ENCODE measurements at places on chromosomes 6 and 20.

GRCh38 chr20:5586720-5587119 lies 163.5 kb upstream of the SHLD1 start:
- no peak for DNase-seq

GRCh38 chr6:114581293-114581692 lies 238.5 kb upstream of the HS3ST5 start:
- DNase-seq, result no peak

DNA sequence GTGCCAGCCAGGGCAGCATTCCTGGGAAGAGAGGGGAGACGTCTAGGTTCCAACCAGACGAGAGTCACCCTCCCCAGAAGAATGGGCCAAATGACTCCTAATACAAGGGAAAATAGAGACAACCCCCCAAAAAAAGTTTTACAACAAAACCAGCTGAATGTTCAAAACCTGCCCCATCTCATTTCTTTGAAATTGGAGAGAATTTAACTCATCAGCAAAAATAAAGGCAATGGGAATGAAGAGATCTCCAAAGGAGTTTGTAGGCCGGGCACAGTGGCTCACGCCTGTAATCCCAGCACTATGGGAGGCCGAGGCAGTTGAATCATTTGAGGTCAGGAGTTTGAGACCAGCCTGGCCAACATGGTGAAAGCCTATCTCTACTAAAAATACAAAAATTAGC lies 9.7 kb upstream of the EMILIN3 start:
- no peak for DNase-seq

- peak; percentile 88 for DNase-seq
These were observed 19.1 kb downstream of the GABRR2 start for GRCh38 chr6:89295981-89296380.

- no peak for DNase-seq
These were observed 168.0 kb downstream of the HDGFL1 start for GRCh38 chr6:22737331-22737730.

- DNase-seq, result no peak
These were observed 158.4 kb downstream of the GPX5 start for GRCh38 chr6:28683945-28684538.

DNA sequence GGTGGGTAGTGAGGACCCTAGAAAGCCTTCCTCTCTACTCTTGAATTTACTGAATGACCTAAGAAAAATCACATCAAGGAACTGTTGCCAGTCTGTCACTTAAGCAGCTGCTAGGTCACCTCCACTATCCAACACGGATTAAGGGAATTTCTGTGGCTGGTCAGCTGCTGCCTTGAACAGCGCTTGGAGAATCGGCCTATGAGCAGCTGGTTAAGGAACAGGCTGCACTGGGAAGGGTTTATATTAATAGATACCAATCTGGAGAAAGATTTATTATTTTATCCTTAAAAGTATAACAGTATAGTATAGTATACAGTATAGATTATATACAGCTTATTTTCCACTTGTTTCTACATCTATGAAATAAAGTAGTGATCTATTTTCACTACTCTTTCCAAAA lies 6.5 kb downstream of the PTPRK start:
- DNase-seq, result no peak

DNA sequence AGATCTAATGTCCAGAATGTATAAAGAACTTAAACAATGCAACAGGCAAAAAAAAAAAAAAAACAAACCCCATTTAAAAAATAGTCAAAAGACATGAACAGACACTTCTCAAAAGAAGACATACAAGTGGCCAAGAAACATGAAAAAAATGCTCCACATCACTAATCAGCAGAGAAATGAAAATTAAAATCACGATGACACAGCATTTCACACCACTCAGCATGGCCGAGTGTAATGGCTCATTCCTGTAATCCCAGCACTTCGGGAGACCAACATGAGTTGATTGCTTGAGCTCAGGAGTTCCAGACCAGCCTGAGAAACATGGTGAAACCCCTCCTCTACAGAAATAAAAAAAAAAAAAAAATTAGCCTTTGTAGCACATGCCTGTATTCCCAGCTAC lies 701.4 kb upstream of the NRSN1 start:
- no peak for DNase-seq

DNA sequence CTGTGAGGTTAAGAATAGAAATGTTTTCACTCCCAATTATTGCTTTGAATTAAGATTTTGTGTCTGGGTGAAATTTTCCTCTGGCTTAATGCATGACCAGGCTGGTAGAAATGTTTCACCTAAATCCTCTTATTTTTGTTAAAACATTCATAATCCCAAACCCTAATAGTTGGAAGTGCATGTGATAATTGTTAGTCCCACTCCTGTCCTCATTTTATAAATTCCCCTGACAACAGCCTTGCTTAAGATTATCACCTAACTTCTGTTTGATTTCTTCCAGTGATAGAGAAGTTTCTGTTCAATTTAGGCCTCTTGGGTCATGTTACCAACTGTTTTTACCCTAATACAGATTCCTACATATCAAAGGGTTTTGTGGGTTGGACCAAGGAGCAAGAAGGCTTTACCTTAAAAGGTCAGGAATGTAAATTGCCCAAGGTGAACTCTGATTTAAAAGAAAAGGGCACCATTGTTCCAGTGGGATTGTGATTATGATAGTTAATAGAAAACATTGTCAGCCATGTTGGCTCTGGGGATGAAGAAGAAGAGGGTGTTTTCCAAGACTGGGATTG lies 158.7 kb upstream of the CENPW start:
- DNase-seq, result no peak

- DNase-seq, result no peak
These were observed 12.2 kb downstream of the MYLK4 start for GRCh38 chr6:2738373-2738979.

GRCh38 chr6:154430481-154430919 lies 73.9 kb upstream of the IPCEF1 start:
- no peak for DNase-seq

DNA sequence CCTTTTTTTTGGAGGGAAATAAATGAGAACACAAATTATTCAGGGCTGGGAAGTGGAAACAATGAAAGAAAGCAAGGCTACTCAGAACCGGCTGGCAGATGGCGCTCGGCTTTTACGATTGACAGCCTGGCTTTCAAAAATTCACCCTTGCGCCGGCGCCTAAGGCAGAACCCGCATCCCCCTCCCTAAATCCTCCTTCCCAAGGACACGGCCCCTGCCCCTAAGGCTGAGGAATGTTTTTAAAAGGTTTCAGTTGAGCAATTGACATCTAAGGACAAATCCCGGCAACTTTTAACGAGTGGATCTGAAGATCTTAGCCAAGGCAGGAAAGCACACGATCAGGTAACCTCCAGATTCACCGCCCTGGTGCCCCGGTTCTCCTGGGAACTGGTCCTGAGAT lies 16.3 kb downstream of the GNAS start:
- DNase-seq, result no peak

- no peak for DNase-seq
These were observed 15.5 kb upstream of the CLDN20 start for GRCh38 chr6:155248008-155249001.

DNA sequence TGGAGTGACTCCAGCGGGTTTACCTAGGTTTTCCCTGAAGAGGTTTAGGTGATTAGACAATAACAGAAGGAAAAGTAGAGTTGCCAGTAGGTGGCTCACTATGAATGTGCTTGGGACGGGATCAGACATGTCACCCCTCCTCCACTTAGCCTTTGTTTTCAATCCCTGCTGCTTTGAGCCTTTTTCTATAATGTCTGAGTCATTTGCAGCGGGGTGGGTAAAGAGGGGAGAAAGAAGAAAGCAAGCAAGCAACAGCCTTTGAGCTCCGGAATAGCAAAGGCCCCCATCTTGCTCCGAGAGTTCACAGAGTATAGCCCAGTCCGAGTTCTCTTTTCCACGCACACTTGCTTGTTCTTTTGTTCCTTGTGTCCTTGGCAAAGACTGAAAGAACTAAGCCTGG lies 129.1 kb downstream of the PACRG start:
- DNase-seq, result no peak

- no peak for DNase-seq
These were observed 53.5 kb upstream of the PTPN1 start for GRCh38 chr20:50456452-50457324.

DNA sequence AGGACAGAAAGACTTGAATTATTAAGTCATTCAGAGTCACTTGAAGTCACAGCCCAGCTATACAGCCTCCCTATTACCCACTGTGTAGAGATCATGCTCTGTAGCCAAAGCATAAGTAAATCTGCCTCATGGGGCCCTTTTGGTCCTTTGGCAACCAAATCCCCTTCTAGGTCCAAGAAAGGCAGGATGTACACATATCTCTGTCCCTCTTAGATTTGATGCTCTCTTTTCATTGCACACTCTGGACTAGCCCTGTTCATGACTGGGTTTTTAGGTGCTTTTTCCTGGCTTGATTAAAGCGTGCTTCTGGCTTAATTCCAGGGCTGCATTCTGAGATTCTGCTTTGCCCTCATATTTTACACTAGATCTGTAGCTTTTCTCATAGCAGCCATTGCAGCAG lies 296.8 kb downstream of the TENT5A start:
- no peak for DNase-seq

DNA sequence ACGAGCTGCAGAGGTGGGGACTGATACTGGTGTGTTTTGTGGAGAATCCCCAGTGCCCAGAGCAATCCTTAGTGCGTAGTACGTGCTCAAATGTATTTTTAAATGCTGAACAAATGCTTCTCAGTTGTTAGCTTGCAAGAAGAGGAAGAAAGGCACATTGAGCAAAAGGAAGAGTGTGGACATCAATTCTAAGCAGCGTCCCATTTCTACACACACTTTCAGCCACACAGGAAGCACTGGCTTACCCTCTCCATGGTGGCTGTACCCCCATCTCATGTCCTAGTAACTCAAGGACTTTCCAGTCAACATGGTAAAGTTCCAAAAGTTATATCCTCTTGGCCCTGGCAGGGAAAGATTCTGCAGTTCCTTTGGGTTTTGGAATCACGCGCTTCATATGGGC lies 98.8 kb upstream of the NXT1 start:
- no peak for DNase-seq

DNA sequence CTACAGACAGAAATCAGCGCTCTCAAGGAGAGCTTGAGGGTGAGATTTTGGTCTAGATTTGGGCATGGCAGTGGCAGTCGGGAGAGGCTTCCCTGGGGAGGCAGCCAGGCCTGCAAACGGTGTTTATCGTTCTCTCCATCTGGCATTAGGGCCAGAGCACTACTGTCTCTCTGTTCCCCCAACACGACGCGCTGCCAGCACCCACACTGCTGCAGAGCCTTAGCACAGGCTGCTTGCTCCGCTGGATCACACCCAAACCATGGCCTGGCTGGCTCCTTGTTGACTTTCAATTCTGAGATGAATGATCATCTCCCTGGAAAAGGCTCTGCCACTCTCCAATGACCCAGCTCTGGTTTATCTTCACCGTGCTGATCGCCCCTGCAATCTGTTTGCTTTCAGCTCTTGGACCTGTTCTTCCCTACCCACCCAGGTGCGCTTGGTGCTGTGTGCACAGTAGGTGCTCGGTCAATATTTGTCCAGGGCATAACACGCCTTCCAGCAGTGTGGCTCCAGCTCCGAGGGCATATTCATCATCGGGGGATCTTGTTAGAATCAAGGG lies 106.1 kb downstream of the TFAP2C start:
- DNase-seq, result no peak

DNA sequence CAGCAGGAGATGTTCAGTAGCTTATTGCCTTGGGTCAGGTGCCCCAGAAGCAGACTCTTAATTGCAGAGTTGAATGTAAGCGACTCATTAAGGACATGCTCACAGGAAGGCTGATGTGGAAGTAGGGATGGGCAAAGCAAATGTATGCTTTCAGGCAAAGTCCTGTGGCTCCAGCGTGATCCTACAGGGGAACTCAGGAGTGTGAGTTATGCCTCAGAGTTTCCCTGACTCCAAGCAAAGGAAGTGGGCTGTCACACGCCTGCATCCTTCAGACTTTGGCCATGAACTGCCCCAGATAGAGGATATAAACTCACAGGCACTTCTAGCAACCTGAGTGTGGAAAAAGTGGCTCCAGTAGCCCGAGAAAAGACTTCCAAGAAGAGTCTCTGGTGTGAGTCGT lies 64.9 kb upstream of the ZNF133 start:
- no peak for DNase-seq

DNA sequence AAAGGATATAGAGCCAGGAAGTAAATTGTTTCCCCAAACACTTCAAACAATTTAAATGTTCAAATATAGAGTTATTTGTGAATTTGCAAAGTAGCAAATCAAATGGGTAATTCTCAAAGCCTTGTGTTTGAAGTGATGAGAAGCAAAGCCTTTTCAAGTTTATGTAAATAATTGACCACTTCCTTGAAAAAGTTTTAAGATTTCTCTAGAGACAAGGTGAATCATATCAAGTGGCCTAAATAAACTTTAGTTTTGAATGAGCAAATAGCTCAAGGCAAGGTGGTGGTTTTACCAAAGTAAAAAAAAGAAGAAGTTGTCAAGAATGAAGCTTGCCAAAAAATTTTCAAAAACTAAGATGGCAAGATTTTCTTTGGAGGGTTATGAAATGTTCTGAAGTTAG lies 42.6 kb upstream of the IFNGR1 start:
- no peak for DNase-seq

DNA sequence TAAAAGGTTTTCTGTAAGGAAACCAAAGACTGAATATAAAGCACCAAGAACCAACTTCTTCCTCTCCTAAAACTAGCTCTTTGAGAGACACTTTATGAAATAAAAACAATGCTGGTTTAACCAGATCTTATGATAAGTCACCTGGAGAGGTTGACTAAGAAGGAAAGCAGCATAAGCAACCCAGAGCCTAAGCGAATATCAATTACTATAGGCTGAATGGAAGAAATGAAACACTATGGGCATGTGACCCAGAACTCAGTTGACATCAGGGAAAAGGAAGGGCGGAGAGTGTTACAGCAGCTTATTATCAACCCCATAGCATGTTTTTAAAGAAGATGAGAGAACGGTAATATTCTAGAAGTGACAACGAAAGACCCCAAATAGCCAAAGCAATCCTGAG lies 94.1 kb upstream of the STMND1 start:
- DNase-seq, result no peak

DNA sequence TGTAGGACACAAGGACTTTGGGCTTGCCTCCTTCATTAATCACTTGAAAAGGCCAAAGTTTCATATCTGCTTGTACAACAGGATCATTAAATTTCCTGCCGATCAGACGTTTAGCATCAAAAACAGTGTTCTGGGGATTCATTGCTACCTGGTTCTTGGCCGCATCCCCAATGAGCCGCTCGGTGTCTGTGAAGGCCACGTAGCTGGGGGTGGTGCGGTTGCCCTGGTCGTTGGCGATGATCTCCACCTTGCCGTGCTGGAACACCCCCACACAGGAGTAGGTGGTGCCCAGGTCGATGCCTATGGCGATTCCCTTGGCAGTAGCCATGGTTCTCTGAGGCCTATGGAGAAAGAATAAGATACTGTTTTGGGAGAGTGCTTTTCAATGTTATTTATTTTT lies 3.4 kb downstream of the HSPA1L start:
- DNase-seq, result no peak

Data from vagina (tissue), 2 donors.